Psoas muscle (tissue), 8 donors: ENCODE measurements at places on chromosomes 5 and 9.

GRCh38 chr9:4640027-4640426 lies 22.1 kb upstream of the PLPP6 start:
- H3K36me3 ChIP-seq = no peaks in the 10 kb centered on the region
- H3K27me3 ChIP-seq = no peaks in the 10 kb centered on the region
- no peaks in the 10 kb centered on the region for H3K4me1 ChIP-seq
- H3K4me3 ChIP-seq = no peak overlapping the region
- no peak for DNase-seq

- DNase-seq = no peak
- peaks cover 19% of the 10 kb centered on the region for H3K4me1 ChIP-seq
- H3K27me3 ChIP-seq = no peaks in the 10 kb centered on the region
- H3K4me3 ChIP-seq = no peak overlapping the region
- peaks cover 37% of the 10 kb centered on the region for H3K36me3 ChIP-seq
- peak overlapping the region; percentile 23 for H3K27ac ChIP-seq
These were observed 41.7 kb downstream of the B4GALT1 start for GRCh38 chr9:33125461-33125860.

DNA sequence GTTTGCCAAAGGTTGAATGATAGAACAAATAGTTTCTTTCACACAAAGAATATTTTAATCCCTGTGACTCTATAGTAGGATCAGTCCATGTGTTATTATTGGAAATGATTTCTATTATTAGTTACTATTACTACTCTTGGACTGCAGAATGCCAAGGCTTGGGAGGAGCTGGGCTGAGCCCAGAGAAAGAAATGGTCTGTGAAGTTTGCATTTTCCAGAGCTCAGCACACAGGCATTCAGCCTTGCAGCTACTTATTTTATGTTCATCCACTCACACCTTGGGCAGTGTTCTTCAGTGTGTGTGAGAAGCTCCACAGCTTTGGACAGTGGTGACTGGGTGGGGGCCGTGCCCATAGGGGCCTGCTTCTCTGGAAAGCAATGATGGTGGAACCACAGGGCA lies 583.1 kb downstream of the CCDC171 start:
- no peak for DNase-seq
- no peaks in the 10 kb centered on the region for H3K4me1 ChIP-seq
- H3K27ac ChIP-seq = no peak overlapping the region
- H3K27me3 ChIP-seq = no peaks in the 10 kb centered on the region
- no peaks in the 10 kb centered on the region for H3K36me3 ChIP-seq

DNA sequence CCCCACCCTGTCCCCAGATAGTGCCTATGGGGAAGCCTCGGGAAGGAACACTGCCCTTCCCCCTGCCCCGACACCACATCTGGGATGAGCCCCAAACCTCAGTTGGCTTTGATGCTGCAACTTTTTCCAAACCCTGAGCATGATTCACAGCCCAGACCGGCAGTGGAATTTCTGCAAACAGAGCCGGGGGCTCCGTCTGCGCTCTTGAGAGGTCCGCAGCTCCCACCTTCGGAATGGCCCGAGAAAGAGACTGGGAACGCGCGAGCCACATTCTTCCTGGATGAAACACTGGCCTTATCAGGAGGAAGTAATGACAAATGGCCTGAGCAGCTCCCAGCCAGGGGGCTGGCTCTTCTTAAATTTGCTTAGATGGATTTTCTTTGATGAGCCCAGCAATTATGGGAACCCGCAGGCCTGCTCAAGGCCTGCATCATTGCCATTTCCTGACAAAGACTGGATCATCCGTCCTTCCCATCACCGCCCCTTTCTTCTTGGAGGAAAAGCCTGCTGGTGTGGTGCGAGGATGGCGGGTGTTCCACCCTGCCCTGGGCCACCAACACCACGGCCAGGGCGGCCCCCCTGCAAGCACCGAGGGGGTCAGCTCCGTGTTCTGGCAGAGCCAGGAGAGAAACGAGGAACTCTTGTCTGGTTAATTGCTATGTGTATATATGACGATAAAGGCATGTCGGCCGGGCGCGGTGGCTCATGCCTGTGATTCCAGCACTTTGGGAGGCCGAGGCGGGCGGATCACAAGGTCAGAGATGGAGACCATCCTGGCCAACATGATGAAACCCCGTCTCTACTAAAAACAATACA lies 38.8 kb upstream of the COL5A1 start:
- peak; percentile 78 for DNase-seq
- no peaks in the 10 kb centered on the region for H3K36me3 ChIP-seq
- H3K27me3 ChIP-seq = peaks cover 6% of the 10 kb centered on the region
- H3K4me1 ChIP-seq = no peaks in the 10 kb centered on the region
- H3K27ac ChIP-seq = no peak overlapping the region

DNA sequence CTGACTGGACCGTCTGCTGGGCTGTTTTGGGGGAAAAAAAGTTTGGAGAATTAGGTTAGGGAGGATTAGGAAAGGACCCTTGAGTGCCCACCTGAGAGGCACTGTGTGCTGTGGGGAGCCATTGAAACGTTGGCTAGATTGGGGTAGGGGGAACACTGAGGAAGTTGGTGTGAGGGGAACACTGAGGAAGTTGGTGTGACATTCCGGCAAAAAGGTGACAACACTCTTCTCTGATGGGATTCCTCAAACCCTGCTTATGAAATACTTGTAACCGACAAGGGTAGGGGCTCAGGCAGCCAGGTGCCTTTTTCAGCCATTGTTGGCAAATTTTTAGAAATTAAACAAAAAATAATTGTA lies 1.0 kb downstream of the CYSTM1 start:
- H3K36me3 ChIP-seq = no peaks in the 10 kb centered on the region
- peak overlapping the region; percentile 100 for H3K27ac ChIP-seq
- no peak for DNase-seq
- no peaks in the 10 kb centered on the region for H3K27me3 ChIP-seq

DNA sequence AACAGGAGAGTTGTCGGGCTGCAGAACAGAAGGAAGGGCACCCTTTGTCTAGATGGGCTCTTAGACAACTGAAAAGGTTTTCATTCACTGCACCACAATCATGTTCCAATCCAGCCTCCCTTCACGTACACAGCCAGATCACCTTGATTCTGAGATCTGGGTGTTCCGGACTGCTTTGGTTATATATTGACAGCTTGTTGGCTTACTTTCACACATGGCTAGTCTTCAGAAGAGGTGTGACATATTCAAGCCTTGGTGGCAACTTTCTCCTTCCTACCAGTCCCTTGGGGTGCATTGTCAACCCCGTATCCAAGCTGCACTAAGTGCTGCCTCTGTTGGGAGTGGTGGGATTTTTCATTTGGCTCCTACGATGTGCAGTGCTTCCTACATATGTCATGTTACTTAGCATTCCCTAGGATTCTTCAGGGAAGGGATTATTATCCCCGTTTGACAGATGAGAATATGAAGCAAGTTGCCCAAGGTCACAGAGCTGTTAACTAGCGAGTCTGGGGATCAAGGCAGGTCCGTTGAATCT lies 100.6 kb downstream of the LIFR start:
- H3K4me3 ChIP-seq = no peak overlapping the region
- no peak overlapping the region for H3K27ac ChIP-seq
- peaks cover 79% of the 10 kb centered on the region for H3K36me3 ChIP-seq
- H3K27me3 ChIP-seq = no peaks in the 10 kb centered on the region
- DNase-seq = no peak
- no peaks in the 10 kb centered on the region for H3K4me1 ChIP-seq

DNA sequence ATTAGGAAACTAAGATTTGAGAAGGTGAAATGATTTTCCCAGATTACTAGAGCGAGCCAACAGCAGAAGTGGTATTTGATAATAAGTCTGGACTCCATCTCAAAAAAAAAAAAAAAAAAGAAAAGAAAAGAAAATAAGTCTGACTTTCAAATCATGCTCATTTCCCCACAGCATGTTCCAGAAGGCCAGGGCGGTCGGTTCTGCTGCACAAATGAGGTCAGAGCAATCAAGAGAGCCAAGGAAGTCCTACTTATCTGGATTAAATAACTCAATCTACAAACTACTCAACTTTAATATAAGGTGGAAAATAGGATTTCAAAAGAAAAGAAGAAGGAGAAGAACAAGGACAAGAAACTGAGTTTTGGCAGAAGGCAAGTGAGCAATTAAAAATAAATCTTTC lies 130.4 kb upstream of the RASA1 start:
- no peaks in the 10 kb centered on the region for H3K4me1 ChIP-seq
- peak; percentile 54 for DNase-seq
- no peak overlapping the region for H3K27ac ChIP-seq
- no peak overlapping the region for H3K4me3 ChIP-seq
- no peaks in the 10 kb centered on the region for H3K36me3 ChIP-seq
- H3K27me3 ChIP-seq = no peaks in the 10 kb centered on the region
